ENCODE measurements at places on chromosomes 6 and 20.

GRCh38 chr6:15387118-15387517, 141.2 kb downstream of the JARID2 start:
- DNase-seq = peak; percentile 73

DNA sequence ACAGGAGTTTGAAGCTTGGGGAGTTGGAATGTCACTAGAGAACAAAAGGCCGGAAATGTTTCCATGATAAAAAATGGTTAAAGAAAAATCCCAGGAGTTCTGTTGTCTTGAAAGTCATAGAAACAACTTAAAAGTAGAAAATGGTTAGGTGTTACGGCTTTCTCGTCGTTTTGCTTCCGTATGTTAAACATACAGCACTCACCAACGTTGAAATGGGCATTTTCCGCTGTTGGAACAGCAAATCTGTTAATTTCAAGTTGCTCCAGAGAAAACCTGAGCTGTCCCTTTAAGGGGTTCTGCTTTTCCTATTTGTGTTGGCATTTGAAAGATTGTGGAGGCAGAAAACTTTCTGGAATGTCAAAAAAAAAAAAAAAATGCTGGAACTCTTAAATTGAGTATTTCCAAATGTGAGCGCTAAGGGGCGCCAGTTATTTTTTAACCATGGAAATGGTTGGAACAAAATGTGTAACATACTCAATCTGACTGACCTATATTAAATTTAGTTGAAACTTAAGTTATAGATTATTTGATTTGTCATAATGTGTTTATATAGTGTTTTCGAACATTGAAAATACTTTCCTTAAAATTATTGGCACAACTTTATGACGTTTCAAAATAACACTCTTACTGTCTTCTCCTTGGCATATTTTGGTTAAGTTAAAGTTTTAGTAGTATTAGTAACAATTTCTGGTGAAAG, 2.2 kb downstream of the QKI start:
- peak; percentile 90 for DNase-seq

DNA sequence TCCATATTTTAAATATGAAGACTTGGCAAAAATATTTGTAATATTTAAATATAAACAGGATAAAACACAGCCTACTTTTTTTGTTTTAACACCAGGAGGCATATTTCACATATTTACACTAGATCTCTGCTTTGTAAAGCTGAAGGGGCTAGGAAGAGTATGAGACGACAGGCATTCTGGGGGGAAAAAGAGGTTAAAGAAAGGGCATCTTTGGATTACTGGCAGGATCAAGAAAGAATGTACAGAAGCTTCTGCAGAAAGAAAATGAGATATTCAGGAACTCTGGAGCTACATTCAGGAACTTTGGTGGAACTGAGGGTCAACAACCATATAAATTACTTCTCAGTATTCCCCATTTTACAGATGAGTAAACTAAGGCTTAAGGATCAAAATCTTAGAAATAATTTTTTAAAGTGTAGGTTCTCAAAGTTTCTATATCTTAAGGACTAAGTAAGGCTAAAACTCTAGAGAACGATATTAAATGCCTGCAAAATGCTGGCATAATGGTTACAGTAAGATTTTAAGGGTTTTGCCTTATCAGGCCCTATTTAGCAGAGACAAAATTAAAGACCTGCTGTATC, 156.5 kb downstream of the CDK19 start:
- no peak for DNase-seq

DNA sequence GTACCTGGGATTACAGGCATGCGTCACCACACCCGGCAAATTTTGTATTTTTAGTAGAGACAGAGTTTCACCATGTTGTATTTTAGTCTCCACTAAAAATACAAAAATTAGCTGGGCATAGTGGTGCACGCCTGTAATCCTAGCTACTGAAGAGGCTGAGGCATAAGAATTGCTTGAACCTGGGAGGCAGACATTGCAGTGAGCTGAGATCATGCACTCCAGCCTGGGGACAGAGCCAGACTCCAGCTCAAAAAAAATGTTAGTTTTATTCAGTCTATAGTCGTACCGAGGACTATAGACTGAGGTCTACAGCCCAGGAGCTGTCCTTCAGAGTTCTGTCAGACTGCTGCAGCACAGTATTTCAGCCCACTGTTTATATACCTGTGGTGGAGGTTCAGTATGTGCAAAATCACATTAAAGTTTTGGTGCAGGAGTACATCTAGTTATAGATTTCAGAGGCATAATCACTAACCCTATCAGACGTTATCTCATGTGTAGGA, 3.6 kb upstream of the CASP8AP2 start:
- DNase-seq = peak; percentile 39

DNA sequence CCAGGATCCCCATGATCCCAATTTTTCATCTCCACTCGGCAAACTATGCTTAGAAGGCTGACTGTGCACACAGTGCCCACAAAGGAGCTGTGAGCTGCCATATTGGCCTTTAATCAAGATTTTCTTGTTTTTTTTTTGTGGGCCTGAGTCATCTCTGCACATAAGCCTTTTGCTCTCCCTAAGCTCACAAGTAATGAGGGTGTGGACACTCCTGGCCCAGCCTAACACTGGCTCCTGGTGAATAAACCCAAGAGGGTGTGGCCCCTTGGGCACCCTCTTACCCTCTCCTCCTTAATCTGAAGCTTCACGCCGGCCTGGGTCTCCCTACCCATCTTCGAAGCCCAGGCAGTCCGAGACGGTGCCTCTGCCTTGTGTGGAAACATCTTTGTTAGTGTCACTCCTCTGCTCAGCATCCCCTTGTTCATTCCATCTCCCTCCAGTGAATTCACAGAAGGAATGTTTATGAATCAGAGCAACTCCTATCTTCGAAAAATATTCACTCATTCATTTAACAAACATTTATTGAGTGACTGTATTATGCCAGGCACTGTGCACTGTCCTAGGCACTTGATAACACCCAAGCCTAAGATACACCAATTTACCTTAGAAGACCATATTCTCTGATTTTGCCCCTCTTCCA, 22.2 kb upstream of the MRPS10 start:
- DNase-seq = peak; percentile 20

GRCh38 chr6:89887452-89888137, 6.7 kb upstream of the GJA10 start:
- DNase-seq = no peak
